ENCODE measurements at places on chromosomes 7 and 10.

DNA sequence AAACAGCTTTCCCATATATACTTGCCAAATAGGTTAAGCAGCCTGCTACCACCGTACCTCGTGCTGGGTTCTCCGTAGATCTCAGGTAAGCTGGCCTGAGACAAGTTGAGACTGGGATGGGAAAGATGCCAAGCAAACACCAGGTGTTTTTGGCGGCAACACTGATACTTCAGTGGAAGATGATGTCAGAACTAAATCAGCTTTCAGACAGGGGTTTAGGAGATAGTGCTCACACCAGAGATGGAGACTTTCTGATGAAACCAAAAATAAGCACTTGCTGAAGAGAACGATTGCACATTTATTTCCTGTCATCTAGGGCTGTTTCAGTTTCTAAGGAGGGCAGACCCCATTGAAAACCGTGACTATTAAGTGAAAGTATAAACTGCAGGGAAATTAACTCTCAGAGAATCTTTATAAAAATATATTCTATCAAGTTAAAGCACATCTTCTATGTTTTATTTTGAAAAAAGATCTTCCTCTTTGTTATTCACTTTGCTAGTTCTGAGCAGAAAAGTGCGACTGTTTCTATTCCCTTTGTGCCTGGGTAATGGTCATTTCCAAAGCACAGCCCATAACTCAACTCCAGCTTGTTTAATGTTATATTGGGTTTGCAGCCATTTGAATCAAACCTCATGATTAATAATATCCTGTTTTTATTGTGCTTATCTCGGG is 149.9 kb downstream of the CPED1 start:
- DNase-seq: no peak

DNA sequence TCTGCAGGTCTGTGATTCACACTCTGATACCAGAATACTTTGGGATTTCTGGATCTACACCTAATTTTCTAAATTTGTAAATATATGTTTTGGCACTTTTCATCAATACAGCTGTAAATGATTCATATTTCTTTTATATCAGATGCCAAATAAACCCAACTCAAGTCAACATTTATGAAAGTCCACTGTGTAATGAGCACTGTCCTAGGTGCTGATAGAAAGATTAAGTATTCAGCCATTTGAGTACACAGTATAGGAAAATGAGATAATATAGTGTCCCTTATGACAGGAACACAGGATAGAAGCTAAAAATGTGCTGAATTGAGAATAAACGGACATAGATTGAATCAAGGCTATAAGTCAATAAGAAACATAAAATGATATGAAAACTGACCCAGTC is 6.4 kb downstream of the ANXA7 start:
- no peak for DNase-seq

DNA sequence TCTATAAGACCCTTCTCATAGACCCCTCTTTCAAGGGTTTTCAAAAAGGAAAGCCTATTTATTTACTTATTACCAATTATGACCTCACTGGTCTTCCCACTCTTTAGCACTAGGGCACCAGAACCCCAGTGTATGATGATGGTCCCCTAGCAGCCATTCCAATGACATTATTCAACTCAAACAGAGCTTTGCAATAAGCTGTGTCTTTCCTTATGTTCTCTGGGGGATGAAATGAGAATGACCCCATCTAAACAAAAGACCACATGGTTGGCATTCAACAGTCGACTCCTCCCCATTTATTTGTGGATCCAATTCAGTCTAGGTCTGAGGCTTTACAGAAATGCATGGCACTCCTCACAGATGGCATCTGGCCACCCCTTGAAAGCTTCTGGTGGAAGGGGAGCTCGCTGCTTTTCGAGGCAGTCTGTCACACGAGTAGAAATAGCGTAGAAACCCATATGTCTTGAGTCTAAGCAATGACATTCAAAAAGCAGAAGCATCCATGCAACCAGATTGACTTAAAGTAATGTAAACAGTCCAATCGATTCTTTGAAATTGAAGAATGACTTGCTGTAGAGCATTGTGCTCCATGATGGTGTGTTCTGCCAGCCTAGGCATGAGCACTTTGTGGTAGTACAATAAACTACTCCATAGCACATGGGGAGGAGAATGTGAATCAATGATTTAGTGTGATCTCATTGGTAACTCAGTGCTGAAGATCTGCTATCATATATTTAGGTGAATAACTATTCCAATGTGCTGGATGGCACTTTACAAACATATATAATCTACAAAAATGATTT is 29.8 kb downstream of the NRP1 start:
- no peak for DNase-seq

GRCh38 chr10:88254091-88254490 is 329.0 kb downstream of the RNLS start:
- no peak for DNase-seq

DNA sequence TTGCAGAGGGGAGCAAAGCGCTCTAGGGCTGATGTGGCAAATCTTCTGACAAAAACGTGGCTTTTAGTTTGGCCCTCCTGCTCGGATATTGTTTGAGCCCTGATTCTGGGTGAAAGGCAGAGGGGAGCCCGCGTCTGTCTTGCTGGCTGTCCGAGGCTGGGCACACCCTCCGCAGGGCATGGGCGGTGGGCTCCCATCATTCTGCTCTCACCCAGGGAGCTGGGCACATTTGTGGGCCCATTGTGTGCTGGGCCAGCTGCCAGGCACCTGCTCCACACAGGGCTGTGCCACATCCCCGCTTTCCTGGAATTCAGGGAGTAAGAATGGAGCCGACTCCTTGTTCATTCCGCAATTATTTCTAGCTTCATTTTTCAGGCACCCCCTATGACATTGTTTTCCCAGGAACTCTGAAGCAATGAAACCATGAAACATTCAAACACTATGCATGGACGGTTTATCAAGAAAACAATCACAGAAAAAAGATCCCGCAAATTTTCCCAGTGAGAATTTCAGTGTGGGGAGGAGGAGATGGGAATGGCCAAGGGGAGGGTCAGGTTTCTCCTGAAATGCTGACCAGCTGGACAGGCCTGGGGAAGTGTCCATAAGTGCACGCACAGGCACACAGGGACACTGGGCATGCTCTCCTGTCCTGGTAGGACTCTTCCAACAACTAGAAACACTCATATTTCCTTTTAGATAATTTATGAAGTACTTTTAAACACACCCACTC is 341.1 kb downstream of the CXCL12 start:
- DNase-seq: no peak

- no peak for DNase-seq
These were observed 28.1 kb downstream of the HKDC1 start for GRCh38 chr10:69248117-69248730.

- no peak for DNase-seq
These were observed 13.2 kb downstream of the TLL2 start for GRCh38 chr10:96500519-96500918.

GRCh38 chr7:87875151-87876039 is 765 bp downstream of the SLC25A40 start:
- no peak for DNase-seq

GRCh38 chr10:33279811-33280602 is 54.5 kb downstream of the NRP1 start:
- no peak for DNase-seq

- no peak for DNase-seq
These were observed 14.6 kb downstream of the UMAD1 start for GRCh38 chr7:7654964-7655715.

GRCh38 chr7:125279961-125280360 is 350.3 kb upstream of the POT1 start:
- DNase-seq: no peak

Measured in stimulated activated CD8-positive, alpha-beta memory T cell treated with anti-CD3 and anti-CD28 coated beads, Interleukin-2, amount 100 ng/mL, for 48 hours (primary cell).